ENCODE measurements at places on chromosomes 6 and 20.
A peak's percentile ranks its signal among the peaks of the same experiment; 100 is the strongest.

GRCh38 chr6:93684339-93684738, 265.0 kb upstream of the EPHA7 start:
- DNase-seq: no peak

DNA sequence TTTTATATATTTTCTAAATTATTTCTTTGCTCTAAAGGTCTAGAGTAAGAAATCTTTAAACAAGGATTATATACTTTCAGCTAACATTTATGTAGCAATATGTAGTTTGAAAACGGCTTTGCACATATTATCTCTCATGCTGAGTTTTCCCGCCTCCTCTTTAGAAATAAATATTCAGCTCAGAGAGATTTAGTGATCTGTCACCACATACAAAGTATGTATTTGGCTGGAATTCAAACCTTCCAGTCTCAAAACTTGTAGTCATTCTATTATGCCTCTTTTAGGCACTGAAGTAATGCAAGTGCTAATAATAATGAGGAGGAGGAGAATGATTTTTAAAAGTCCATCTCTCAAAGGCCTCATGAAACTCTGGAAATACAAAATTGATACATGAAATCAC, 525.0 kb downstream of the GRIK2 start:
- DNase-seq: no peak

DNA sequence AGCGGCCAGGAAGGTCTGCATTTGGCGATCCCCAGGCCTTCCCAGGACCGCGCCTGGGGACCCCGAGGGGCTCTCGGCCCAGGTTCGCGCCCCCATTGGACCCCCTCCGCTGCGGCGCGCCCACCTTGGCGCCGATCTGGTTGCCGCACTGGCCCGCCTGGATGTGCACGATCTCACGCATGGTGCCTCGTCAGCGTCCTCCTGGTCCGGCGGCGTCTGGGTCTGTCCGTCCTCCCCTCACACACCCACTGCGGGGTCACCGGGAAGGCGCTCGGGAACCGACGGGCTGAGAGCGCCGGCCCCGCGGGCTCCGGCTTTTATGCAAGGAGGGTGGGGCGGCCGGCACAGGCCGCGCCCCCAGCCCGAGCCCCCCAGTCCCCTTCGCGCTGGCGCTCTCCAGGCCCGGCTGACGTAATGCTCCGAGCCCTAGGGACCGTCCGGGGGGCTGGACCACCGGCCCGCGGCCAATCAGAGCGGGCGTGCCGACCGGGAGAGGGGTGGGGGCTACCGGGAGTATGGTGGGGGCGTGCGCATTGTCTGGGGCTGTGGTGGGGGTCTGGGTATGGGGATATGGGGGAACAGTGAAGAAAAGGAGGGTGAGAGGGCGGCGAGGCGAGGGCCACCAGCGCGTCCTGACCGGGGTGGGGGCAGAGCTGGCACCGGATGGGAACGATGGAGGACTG, at the start of gene TUBB2B:
Gene TUBB2B, minus strand, starts transcription at position 291 of the 683 bp plus-strand sequence. Its CDS starts 110 bp downstream, at position 181.
- DNase-seq: peak; percentile 93

GRCh38 chr6:158813032-158813431, 6.1 kb downstream of the EZR start:
- no peak for DNase-seq

GRCh38 chr6:100307561-100307960, 157.2 kb downstream of the SIM1 start:
- DNase-seq: no peak

- DNase-seq: no peak
Observed at GRCh38 chr6:19525673-19526072, 311.5 kb upstream of the ID4 start.

- no peak for DNase-seq
Observed at GRCh38 chr20:44181611-44182010, 5.4 kb downstream of the JPH2 start.

DNA sequence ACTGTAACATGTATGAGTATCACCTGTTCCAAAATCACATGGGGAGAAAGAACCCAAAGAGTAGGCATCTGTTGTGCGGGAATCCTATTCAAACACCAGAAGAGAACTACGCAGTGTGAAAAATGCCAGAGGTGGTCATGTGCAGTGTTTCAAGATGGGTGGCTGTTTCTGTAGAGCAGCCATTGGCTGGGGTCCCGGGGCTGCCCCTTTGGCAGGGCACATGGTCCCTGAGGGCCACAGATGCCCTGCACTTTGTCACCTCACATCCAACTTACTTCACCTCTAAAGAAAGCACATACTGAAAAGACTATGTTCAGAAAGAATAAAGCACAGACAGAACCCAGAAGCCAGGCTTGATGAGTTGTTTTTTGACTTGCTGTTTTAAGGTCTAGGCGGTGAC, 12.3 kb downstream of the MTCH1 start:
- DNase-seq: no peak

DNA sequence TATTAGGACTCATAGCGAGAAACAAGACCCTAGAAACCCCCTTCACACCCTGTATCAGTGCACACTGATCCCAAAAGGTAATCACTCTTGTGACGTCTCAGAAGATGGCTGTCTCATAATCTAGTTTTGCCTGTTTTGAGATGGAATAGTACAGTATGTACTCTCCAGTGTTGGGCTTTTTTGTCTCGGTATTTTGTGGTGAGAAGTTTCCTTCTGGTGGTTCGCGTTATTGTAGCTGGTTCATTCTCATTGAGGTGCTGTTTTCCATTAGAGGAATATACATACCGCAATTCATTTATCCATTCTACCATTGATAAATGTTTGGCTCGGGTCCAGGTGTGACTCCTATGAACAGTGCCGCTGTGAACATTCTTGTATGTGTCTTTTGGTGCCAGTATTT, 27.9 kb upstream of the MAP3K4 start:
- no peak for DNase-seq

DNA sequence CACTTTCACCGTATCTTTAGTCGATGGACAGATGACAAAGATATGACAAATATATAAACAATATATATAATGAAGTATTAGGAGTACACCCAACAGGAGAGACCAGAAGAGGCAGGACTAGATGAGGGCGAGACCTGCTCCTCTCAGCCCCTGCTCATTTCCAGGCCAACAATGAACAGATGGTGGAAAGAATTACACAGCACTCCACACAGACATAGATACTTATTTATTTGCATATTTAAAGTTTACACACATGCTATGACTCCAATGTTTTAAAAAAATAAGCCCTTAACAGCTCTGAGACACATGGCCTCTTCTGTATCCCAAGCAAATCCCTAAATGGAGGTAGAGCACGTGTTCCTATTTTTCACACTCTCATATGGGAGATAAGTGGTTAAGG, 10.4 kb downstream of the FAM210B start:
- no peak for DNase-seq

DNA sequence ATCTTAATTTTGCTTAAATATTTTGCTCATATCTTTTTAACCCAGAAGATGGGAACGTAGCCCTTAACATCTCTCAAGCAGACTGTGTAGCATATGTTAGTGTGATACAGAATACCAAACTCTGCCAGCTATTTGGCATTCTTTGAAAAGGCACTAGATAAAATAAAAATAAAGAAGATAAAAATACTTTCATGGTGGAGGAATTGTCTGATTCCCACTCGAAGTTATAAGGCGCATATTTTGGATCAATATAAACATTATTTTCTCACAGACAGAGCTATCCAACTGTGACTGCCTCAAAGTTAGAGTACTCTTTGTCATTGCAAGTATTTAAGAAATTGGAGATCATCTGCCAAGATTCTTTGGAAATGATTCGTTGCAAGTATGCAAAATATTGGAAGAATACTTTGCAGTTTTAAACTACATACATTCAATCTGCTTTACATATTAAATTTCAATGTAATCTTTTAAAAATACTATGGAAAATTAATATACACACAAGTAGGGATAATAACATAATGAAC, 10.8 kb upstream of the EEF1E1 start:
- no peak for DNase-seq

GRCh38 chr6:100415768-100416167, 49.0 kb downstream of the SIM1 start:
- DNase-seq: no peak

- DNase-seq: no peak
Observed at GRCh38 chr6:43669922-43670622, 17.5 kb downstream of the MRPS18A start.

DNA sequence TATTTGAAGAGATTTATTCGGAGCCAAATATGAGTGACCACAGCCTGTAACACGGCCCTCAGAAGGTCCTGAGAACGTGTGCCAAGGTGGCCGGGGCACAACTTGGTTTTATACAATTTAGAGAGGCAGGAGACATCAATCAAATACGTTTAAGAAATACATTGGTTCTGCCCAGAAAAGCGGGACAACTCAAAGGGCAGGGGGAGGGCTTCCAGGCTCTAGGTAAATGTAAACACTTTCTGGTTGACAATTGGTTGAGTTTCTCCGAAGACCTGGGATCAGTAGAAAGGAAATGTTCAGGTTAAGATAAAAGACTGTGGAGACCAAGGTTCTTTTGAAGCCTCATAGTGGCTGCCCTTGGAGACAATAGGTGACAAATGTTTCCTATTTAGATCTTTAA, 18.9 kb upstream of the KIF25 start:
- no peak for DNase-seq

DNA sequence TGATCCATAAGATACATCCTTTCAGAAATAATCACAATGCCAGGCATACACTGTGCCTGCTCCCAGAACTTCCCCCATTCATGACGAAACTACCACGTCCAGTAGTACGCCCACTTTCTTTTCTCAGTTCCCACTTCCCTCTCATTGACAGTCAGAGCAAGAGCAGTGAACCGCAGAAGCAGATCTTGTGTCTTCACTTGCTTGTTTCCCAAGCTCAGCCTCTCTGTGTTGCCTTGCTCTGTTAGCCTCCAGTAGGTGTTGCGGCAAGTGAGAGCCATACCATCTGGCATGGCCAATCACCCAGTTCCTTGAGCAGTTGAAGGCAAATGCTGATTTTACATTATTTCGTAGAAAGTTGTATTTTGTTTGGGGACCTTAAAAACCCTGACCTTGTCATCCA, 11.7 kb downstream of the UST start:
- DNase-seq: no peak

DNA sequence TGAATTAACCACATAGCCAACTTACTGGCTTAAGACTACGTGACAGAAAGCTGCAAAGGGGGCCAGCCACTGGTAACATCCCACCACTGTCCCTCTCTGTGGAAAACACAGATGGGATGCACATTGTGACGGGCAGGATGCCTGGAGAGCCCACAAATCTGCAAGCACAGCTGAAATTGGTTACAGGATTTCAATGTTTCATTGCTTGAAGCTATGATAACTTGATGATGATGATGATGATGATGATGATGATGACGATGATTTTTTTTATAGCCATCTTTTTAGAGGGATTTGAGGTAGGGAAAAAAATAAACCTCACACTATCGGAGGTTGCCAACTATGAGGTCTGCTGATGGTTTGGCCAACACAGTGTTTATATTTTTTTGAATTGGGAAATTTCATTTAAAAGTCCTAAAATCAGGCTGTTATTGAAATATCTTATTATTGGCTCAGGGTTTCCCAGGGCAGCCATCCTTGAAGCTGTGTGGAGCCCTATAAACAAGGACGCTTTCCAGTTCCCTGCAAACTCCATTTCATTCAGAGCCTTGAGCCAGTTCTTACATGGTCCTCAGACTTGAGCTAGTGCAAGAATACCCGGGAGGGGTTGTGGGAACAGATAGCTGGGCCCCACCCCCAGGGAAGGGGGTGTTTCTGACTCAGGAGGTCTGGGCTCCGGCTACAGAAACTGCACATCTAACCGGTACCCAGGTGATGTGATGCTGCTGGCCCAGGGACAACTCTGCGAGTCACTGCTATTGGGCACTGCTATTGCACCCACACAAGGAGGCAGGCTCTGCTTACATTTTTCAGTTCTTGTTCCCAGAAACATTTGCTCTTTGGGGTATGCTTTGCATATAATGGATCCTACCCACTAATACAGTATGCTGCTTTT, 27.1 kb downstream of the BCAS1 start:
- no peak for DNase-seq

GRCh38 chr6:28940858-28941683, 17.3 kb upstream of the TRIM27 start:
- peak; percentile 83 for DNase-seq

DNA sequence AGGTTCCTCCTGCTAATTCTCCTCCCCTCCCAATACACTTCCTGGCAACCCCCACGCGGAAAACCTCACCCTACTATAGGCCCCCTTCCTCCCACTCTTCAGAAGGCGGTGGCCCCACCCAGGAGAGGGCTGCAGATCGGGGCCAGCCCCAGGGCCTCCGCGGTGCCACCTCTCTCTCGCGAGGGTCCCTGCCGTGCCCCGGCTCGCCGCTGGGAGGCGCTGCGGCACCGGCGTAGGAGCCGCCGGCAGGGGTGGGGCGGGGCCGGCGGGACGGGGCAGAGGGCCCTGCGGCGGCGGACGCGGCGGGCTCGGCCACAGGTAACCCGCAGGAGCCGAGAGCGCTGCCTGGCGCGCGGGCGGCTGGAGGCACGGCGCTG, at the start of gene ANKRD6:
Gene ANKRD6, plus strand, starts transcription at position 278 of the 377 bp plus-strand sequence. CDS start 133,825 bp downstream, outside the sequence.
- peak; percentile 43 for DNase-seq

DNA sequence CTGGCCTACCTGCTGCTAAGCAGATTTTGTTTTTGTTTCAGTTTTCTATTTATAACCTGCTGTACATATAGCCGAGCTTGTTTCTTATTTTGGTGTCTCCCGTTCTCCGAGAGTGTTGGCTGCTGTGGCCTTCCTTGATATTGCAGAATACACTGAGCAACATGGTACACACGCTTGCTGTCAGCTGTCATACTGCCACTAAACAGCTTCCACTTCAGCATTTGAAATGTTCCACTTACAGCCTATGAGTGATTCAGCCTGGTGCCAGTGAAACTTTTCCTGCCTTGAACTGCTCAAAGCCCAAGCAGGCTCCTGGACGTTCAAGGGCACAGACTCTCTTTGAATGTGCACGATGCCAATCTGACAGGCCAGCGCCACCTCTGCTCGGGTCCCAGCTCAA, 87.1 kb downstream of the PSMG4 start:
- DNase-seq: no peak

GRCh38 chr6:40710626-40711330, 123.6 kb upstream of the LRFN2 start:
- DNase-seq: peak; percentile 29

GRCh38 chr20:32636821-32637220, 36.9 kb downstream of the C20orf203 start:
- DNase-seq: no peak

DNA sequence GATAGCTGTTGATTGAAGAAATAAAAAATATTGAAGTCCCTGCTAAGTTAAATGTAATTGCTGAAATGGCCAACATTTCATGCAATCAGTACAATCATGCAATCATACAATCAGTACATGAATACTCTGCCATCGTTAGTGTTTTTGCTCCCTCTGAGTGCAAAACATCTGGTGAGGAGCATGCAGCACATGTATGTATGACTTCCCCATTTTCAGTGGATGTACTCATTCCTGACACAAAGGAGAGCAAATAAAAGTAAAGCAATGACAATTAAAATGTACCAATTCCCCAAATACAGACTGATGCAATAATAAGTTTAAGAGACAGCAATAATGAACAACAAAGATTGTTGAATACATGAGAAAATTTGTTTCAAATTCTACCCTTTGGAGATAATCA, 140.7 kb downstream of the PLCB1 start:
- DNase-seq: no peak

GRCh38 chr6:137673603-137674002, 179.4 kb upstream of the OLIG3 start:
- DNase-seq: no peak

- peak; percentile 26 for DNase-seq
Observed at GRCh38 chr20:53419693-53420460, 173.8 kb downstream of the ZNF217 start.
